ENCODE measurements at places on chromosomes 11 and 22.

DNA sequence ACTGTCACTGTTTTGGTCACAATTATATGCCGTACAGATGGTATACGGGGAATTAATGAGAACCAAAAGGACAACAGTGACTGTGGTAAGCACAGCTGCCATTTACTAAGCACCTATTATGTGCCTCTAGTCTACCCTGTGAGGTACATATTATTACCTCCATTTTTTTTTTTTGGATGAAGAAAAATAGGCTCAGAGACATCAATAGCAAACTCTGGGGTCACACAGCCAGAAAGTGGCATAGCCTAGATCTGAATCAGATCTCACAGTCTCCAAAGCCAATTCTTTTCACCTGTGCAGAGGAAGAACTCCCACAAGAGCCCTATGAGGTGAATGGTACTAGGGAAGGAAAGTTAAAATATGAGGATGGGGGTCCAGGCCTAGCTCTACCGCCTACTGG lies 68.9 kb downstream of the USP35 start:
- no peaks in the 10 kb centered on the region for H3K36me3 ChIP-seq
- no peak for DNase-seq
- no peak overlapping the region for H3K27ac ChIP-seq

DNA sequence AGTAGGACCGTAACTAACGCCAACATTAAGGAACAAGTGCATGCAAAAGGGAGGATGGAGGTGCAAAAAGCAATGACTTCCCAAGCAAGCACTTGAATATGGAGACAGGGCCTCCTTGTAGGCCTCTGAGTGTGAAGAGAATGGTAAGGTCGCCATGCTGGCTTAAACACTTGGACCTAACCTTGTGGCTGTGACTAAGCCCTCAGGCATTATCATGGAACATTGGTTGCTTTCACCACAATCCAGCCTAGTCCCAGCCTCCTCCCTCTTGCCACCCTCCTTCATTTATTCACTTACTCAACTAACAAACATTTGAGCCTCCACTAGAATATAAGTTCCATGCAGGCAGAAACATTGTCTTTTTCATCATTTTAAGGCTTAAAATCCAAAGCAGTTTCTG lies 11.9 kb upstream of the SYTL2 start:
- H3K27me3 ChIP-seq: no peaks in the 10 kb centered on the region
- H3K4me3 ChIP-seq: no peak overlapping the region
- no peaks in the 10 kb centered on the region for H3K36me3 ChIP-seq

- no peak overlapping the region for H3K4me3 ChIP-seq
- no peak overlapping the region for H3K27ac ChIP-seq
- no peaks in the 10 kb centered on the region for H3K36me3 ChIP-seq
- H3K27me3 ChIP-seq: peaks cover 86% of the 10 kb centered on the region
- no peak for DNase-seq
Measured at GRCh38 chr22:48948575-48949170, 879.0 kb downstream of the BRD1 start.

DNA sequence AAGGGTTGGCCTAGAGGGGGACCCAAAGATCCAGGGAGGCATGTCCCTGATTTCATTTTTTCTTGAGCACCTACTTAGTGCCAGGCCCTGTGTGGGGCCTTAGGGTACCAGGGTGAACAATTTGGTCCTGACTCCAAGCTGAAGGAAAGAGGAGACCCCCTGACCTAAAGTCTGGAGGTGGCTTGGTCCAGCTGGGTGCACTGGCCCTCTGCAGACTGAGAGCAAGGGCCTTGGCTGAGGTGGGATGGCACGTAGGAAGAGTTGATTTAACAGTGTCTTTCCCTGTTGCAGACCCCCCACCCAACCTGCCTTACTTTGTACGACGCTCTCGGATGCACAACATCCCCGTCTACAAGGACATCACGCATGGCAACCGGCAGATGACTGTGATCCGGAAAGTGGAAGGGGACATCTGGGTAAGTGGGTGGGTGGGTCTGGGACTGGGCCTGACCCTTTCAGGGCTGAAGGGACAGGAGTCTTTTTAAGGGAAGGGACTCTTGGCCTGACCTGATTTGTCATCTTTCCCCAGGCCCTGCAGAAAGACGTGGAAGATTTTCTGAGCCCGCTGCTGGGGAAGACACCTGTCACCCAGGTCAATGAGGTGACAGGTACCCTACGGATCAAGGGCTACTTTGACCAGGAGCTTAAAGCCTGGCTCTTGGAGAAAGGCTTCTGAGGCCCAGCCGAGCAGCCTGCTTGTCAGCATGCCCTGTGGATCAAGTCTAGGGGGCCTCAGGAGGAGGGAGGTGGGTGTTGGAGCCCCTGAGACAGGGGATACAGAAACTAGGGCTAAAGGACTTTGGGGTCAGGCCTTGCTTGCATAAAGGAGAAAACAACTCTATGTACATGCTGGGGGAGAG lies 3.3 kb downstream of the MRPL49 start:
- no peaks in the 10 kb centered on the region for H3K27me3 ChIP-seq
- DNase-seq: no peak

DNA sequence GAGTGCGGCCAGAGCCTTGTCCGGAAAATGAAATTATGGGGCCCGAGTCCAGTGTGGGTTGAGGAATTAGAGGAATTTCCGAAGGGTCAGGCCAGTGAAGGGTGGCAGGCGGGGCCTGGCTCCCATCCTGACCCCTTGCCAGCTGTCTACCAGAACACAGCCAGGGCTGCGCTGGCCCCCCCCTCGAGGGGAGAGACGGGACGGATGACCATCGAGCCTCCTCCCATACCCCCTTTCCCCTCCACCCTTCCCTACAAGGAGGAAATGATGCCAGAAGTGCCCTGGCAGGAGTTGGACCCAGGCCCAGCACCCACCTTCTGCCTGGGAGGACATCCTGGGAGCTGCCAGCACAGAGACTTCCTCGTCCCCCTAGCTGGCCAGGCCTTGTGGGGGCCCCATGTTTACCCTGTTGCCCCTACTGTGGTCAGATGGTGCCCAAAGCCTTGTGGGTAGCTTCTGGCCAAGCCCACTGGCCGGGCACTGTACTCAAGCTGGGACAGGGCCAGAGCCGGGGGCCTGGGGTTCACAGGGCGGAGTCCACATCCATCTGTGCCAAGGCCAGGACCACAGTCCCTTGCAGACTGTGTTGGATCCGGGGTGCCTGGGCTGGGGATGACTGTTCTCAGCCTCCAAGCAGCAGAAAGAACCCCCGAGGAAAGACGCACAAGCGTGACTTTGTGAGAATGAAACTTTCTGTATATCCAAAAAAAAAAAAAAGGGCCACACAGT lies 20.8 kb downstream of the ARVCF start:
- H3K4me1 ChIP-seq: no peaks in the 10 kb centered on the region
- no peak for DNase-seq
- H3K27me3 ChIP-seq: peaks cover 83% of the 10 kb centered on the region
- H3K27ac ChIP-seq: no peak overlapping the region
- H3K4me3 ChIP-seq: no peak overlapping the region
- no peaks in the 10 kb centered on the region for H3K36me3 ChIP-seq

GRCh38 chr22:22769434-22770279 lies 118.0 kb upstream of the IGLL5 start:
- DNase-seq: no peak
- H3K27me3 ChIP-seq: no peaks in the 10 kb centered on the region
- H3K4me1 ChIP-seq: peaks cover 5% of the 10 kb centered on the region
- no peak overlapping the region for H3K4me3 ChIP-seq
- no peaks in the 10 kb centered on the region for H3K36me3 ChIP-seq

DNA sequence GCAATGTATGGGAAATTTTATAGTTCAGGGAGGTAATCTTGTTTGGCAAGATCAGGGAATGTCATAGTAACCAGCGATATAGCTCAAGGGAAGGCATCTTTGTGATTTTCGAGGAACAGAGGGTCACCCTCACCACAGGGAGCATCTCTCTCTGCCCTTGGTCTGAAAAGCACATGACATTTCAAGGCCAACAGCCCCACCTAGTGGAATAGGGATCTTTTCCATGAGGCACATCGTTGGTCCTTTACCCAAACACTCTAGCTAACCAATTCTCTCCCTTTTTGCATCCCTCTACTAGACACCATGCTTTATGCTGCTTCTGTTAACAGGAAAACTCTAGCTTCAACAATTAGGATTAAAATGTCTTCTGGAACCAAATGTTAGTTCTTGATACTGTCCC lies 179.0 kb downstream of the GRM5 start:
- H3K4me3 ChIP-seq: no peak overlapping the region
- H3K36me3 ChIP-seq: no peaks in the 10 kb centered on the region
- no peaks in the 10 kb centered on the region for H3K4me1 ChIP-seq

DNA sequence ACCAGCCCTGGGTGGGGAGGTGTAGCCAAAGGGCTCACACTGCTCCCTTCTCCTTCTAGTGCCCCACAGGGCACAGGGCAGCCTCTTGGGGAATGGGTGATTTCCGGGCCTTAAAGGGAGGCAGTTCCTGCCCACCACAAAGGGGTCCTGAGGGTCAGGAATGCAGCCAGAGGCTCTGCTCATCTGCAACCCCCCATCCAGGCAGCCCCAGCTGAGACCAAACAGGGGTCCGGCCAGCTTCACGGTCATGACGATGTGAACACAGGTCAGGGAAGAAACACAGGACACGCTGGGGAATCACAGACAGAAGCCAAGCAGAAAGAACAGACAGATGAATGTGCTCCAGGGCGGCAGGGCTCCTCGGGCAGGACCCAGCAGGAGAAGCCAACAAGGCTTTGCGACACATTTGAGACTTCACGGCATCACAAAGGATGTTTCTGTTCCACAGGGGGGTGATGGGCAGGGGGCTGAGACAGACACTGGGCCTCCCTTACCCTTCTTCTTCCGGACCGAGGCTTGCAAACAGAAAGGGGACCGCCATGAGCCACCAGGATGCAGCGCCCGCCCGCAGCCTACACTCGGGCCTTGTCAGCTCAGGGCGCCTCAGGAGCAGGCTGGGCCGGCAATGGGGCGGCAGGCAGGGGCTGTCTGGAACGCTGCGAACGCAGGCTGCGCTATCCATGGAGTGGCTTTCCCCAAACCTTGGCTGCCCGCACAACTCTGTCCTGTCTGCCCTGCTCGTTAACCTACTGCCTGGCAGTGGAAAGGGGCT lies 101.9 kb downstream of the CTTN start:
- H3K36me3 ChIP-seq: no peaks in the 10 kb centered on the region
- H3K27me3 ChIP-seq: peaks cover 98% of the 10 kb centered on the region
- no peak overlapping the region for H3K4me3 ChIP-seq
- no peak overlapping the region for H3K27ac ChIP-seq
- no peaks in the 10 kb centered on the region for H3K4me1 ChIP-seq

DNA sequence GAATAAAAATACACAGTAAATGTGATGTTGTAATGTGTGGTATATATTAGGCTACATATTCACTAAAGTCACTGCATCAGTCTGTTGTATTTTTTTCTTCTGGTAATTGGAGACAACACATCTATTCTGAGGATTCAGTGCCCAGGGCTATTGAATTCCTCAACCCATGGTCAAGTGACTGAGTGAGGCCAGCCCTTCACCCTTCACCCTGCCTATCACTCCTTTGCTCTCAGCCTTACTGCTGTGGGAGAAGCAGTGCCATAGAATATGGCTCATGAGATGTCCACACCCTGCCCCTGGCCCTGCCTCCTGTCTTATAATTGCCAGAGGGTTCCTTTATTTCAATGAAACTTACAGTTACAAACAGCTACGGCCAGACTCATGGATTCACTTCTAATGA lies 295.6 kb downstream of the NTM start:
- no peaks in the 10 kb centered on the region for H3K36me3 ChIP-seq
- H3K27ac ChIP-seq: no peak overlapping the region
- no peak for DNase-seq
- H3K4me3 ChIP-seq: no peak overlapping the region

DNA sequence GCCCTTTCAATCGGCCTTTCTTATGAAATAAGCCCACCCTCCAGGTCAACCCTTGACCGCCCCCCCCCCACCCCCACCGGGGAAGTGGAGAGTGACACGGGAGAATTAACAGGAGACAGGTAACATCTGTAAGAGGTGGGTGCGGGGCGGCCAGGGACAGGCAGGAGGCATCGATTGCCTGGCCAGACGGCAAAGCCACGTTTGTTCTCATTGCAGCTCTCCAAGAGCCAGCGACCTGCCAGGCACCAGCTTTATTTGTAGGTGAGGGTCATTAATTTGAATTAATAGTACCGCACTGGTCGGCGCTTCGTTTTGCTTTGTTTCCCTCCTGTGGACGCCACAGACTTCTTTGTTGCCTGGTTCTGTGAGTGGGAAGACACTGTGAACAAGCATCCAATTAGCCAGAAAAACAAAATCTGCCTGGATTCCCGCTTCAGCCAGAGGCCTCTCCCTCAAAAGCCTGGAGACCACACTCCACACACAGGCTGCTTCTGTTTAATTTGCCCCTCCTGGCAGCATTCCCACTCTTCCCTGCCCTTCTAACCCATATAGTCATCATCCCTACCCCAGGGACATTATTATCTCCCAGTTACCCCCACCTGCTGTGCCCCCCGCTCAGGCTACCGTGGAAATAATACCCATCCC lies 104.5 kb upstream of the OPCML start:
- H3K36me3 ChIP-seq: no peaks in the 10 kb centered on the region
- DNase-seq: no peak
- no peaks in the 10 kb centered on the region for H3K4me1 ChIP-seq
- no peak overlapping the region for H3K27ac ChIP-seq
- no peaks in the 10 kb centered on the region for H3K27me3 ChIP-seq
- no peak overlapping the region for H3K4me3 ChIP-seq

DNA sequence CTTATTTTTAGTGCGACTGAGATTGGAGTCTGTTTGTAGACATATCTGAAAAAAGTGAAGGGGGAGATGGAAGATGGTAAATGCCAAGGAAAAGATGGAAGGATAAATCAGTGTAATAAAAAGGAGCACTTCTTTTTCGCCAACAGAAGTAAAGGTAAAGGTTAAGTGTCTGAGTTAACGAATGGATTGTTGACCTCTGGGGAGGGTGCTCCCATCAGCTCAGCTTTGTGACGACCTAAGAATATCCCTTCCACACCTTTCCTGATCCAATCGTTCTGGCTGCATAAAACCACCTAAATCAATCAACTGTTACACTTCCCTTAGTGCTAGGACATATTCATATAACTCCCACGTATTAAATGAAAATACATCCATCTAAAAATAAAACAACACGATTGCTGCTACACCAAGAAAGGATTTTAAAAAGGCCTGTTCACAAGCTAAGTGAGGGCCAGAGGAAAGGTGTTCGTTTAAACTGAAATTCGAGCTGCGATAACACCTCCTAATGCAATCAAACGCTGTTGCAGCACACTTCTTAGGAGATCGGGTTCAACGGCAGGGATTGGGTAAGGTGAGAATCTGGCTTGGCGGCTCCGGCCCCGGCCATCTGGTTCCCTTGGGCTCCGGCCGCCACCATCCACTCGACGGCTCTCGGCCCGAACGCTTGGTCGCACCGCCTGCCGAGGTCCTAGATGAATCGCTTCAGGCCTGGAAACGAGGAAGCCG lies 658 bp downstream of the C11orf71 start:
- peak; percentile 48 for DNase-seq
- H3K4me3 ChIP-seq: peak overlapping the region; percentile 81
- H3K27me3 ChIP-seq: no peaks in the 10 kb centered on the region
- peaks cover 9% of the 10 kb centered on the region for H3K4me1 ChIP-seq
- H3K27ac ChIP-seq: peak overlapping the region; percentile 88
- H3K36me3 ChIP-seq: 0 out of 2 replicates have a peak, but pooled peaks cover 3% of the 10 kb centered on the region

- no peaks in the 10 kb centered on the region for H3K36me3 ChIP-seq
- H3K4me3 ChIP-seq: no peak overlapping the region
- H3K27ac ChIP-seq: no peak overlapping the region
- no peaks in the 10 kb centered on the region for H3K4me1 ChIP-seq
Measured at GRCh38 chr11:130076778-130077481, 7.2 kb downstream of the APLP2 start.

GRCh38 chr11:43895601-43896000 lies 15.0 kb downstream of the ALKBH3 start:
- no peaks in the 10 kb centered on the region for H3K4me1 ChIP-seq
- no peak for DNase-seq
- peaks cover 4% of the 10 kb centered on the region for H3K36me3 ChIP-seq
- H3K4me3 ChIP-seq: no peak overlapping the region
- H3K27ac ChIP-seq: no peak overlapping the region

GRCh38 chr22:49617866-49618676 lies 209.6 kb downstream of the BRD1 start:
- no peaks in the 10 kb centered on the region for H3K36me3 ChIP-seq
- H3K4me3 ChIP-seq: no peak overlapping the region
- H3K27me3 ChIP-seq: no peaks in the 10 kb centered on the region
- DNase-seq: no peak
- H3K4me1 ChIP-seq: no peaks in the 10 kb centered on the region

Data from MM.1S (cell line).